ENCODE measurements at places on chromosomes 4 and X.

- no peak for DNase-seq
Measured at GRCh38 chr4:126733301-126733700, 899.5 kb upstream of the INTU start.

DNA sequence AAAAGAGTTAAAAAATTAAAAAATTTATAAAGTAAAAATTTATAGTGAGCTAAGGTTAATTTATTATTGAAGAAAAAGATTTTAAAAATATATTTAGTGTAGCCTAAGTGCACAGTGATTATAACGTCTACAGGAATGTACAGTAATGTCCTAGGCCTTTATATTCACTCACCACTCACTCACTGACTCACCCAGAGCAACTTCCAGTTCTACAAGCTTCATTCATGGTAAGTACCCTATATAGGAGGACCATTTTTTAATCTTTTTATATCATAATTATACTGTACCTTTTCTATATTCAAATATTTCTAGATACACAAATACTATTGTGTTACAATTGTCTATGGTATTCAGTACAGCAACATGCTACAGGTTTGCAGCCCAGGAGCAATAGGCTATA lies 1623.2 kb downstream of the RPA4 start:
- no peak for DNase-seq

DNA sequence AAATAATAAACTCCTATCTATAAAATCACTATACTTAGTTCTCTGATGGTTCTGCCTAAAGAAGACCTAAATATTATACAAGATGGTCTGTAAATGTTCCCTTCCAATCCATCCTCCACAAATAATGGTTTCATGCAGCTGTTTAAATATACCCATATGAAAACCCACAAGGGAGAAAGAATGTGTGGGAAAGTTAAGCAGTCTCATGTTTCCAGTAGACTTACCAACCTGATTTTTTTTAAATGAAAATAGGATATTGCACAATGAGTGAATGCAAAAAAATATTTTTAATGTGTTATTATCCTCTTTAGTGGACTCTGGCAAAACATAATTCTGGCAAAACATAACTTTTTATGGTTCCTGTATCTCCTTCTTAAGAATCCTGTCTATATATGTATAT lies 23.3 kb downstream of the CAMK2D start:
- no peak for DNase-seq

GRCh38 chrX:40411340-40412111 lies 169.2 kb upstream of the ATP6AP2 start:
- DNase-seq, result no peak

GRCh38 chr4:69523385-69524132 lies 27.9 kb upstream of the UGT2B4 start:
- no peak for DNase-seq

DNA sequence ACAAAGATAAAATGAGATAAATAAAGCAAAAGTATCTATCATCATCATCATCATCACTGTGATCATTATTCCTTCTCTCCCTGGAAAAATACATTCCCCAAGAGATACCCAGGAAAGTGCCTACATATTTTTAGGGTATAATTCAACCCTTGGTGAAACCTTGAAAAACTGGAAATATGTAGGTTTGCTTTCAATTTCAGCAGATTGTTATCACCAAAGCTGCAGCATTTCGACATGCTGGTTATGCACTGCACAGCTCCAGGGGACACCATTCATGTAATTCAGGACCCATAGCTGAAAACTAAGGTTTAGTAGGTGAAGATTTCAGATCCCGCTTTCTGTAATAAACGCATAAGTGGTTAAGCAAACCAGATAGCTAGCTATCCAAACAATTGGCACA lies 28.4 kb upstream of the FBXW7 start:
- no peak for DNase-seq

GRCh38 chrX:101550362-101550750 lies at the start of gene ARMCX1:
Gene ARMCX1 (plus strand): TSS chrX:101550547. CDS start chrX:101552931, 2,384 bp downstream.
- DNase-seq, result peak; percentile 62

DNA sequence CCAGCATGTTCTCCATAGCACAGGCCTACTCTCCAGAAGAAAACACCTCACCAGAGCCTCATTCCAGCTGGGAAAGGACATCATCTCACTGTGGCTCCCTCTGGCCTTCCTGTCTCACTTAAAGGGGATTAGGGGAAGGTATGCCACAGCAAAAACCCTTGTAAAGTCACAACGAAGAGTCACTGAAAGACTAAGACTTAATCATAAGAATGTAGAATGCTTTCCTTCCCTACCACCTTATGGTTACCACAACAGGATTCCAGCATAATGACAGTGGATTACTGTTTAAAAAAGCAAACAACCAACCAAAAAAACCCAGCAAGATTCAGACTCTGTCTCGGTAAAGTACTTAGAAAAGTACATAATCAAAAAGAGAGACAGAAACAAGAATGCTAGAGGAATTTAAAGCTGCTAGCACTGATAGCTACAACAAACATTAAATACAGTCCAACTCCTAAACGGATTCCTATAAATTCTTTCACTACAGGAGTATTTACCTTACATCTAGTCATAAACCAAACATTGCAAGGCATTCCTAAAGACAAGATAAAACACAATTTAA lies 75.1 kb downstream of the BANK1 start:
- DNase-seq, result no peak

- DNase-seq, result no peak
Measured at GRCh38 chr4:95541889-95542607, 6.7 kb downstream of the UNC5C start.

DNA sequence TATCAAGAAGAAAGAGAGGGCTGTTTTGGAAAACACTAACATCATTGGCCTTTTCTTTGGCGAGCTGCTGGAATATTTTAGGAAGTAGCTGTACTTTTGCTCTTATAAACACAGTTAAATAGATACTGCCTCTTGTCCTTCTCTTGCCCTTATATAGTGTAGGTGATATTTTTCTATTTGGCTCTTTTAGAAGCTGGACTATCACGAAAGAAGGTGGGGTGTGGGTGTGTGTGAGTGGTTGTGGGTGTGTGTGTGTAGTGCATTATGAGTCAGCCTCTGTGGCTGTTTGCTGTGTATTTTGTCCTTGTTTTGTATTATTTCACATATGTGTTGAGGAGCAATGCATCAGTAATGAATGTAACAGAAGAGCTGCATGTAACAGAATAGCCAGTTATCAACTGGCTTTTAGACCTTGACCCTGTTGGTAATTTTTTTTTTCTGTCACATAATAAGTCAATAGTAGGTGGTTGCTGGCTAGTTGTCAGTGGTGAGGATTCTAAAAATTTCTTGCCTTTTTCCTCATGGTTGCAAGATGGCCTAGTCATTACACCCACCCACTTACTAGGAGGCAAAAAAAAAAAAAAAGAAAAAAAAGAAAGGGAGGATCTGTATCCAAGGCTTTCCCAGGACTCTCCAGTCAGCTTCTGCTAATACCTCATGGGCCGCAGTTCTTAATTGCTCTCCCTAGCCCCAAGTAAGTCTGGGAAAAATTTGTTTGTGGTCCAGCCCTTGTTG lies 23.8 kb downstream of the ARHGAP10 start:
- no peak for DNase-seq

- DNase-seq, result no peak
Measured at GRCh38 chrX:38437093-38437492, 84.7 kb downstream of the OTC start.

DNA sequence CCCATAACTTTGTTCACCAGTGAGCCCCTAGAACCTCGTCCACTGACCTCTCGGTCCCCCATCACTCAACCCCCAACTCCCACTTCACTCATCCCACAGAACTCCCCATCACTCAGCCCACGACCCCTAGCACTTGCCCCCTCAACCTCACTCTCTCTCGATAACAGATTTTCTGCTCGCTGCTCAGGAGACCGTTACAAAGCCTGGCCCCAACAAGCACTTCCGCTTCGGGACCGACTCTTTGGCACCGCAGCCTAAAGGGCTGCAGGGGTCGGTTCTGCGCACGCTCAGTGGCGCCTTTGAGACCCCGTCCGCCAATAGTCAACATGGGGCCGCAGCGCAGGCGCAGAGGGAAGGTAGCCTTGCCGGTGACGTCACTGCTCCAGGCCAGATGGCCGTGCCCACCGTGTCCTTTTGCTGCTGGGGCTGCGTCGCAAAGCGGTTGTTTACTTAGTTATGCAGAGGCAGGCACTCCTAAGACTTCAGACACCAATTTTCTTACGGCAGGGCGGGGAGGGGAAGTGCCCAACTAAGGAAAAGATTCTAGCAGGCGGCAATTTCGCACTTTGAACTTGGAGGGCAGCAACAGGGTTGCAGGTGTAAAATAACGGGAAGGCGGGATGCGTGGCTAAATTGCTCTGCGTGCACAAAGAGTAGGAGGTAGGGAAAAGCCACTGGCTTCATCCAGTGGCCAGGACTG lies at the start of gene ZNF182:
Gene ZNF182 (minus strand): TSS at position 232 of the 700 bp plus-strand sequence. CDS start 1,380 bp downstream, outside the sequence.
- DNase-seq, result peak; percentile 94

- DNase-seq, result no peak
Measured at GRCh38 chrX:7214251-7214650, 66.3 kb upstream of the PUDP start.

GRCh38 chr4:15793506-15794363 lies 15.6 kb downstream of the CD38 start:
- no peak for DNase-seq

DNA sequence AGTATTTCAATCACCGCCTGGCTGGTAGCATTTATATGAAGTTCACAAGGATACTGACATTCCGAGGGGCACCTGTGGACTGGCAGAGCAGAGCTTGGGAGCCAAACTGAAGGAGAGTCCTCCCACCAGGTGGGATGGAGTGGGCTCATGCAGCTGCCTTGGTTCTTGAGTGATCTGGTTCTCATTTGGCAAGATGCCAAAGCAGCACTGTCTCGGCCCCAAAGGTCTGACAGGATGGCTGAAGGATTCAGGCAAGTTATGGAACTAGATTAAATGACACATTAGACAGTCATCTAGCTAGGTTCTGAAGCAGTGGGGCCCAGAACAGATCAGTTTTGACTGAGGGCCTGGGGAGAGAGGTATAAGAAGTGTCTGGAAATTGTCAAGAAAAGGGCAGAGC lies 3.2 kb downstream of the FGF16 start:
- no peak for DNase-seq

DNA sequence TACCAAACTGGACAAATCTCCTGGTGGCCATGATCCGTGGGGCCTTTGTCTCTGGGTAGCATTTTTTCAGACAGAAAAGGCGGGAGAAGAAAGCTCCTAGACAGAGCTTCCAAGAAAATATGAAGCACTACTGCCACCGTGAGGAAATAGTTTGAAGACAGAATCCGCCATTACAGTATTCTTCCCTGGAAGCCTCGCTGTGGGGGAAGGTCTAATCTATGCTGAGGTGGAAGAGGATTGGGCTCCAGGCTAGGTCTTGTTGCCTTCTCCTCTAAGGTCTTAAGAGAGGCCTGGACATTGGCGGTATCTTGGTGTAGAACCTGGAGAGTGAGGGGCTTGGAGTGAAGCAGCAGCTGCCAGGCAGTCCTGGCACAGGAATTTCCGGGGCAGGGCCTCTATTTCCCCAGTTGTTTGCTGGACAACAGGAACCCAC lies 218.9 kb downstream of the OR13H1 start:
- peak; percentile 76 for DNase-seq

- no peak for DNase-seq
Measured at GRCh38 chr4:41509451-41509866, 28.5 kb upstream of the LIMCH1 start.

DNA sequence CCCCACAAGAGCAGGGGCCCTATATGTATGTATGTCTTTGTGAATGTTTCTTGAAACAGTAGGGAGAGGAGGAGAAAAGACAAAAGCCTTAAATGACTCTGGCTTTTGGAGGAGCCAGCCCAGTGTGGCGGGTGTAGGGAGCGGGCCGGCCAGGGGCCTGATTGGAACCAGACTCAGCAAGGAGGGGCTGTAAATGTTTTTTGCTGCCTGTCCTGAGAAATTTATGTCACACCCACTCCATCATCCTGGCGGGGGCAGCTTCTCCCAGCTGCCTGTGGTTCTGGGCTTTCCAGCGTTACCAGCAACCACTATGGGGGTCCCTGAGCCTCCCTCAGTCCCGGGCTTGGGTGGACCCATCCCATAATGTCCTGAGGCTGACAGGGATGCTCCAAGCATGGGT lies 130.8 kb downstream of the PJA1 start:
- DNase-seq, result no peak

- no peak for DNase-seq
Measured at GRCh38 chr4:93384887-93385286, 443.7 kb upstream of the ATOH1 start.

- no peak for DNase-seq
Measured at GRCh38 chrX:115602729-115603389, 41.9 kb downstream of the PLS3 start.

DNA sequence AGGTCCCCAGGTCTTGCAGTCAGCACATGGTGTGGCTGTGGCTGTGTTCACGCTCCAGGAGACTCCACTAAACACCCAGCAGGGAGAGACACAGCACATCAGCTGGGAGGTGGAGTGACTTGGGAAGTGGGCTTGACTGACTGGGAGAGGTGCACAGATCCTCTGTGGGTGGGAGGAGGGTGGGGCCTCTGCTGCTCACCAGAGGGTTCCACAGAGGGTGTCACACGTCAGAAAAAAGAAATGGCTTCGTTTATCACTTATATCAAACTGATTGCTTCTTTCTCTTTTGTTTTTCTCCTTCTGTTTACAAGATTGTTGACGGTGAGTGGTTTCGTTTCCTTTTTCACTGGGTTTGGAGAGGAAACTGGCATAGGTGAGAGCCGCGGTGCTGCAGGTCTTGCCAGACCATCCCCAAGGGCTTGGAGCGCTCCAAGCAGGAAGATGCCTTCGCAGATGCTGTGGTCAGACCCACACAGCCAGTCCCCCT lies 24.8 kb upstream of the FAM193A start:
- no peak for DNase-seq

- DNase-seq, result no peak
Measured at GRCh38 chr4:56469489-56470210, 2.2 kb downstream of the SRP72 start.

- DNase-seq, result no peak
Measured at GRCh38 chr4:173736840-173737239, 206.8 kb upstream of the HAND2 start.

GRCh38 chrX:30597216-30598012 lies 19.8 kb upstream of the TASL start:
- DNase-seq, result no peak

DNA sequence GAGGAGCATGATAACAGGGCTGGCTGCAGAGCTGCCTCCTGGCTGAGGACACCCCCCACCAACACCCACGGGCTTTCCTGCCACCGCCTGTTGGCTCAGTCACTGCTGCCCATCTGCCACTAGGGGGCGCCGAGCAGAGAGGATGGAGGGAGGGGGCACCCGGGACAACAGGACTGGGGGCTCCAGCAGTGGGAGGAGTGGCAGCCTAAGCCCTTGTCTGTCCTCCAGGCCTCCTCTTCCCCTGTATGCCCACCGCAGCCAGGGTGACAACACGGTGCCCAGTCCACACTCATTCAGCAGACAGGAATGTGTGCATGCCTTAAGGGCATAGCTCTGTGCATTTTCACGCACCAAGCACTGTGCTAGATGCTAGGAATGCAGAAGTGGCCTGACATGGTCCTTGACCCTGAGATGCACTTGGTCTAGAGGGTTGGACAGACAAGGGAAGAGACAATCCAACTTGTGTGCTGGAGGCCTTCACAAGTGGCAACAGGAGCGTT lies 149.9 kb downstream of the AMMECR1 start:
- peak; percentile 79 for DNase-seq

- no peak for DNase-seq
Measured at GRCh38 chr4:152972821-152973628, 36.9 kb downstream of the FHDC1 start.

Data from activated CD8-positive, alpha-beta memory T cell treated with anti-CD3 and anti-CD28 coated beads for 24 hours (primary cell).